ENCODE measurements at places on chromosomes 2 and 18.

GRCh38 chr18:79736846-79737245 is 57.2 kb downstream of the CTDP1 start:
- no peak for DNase-seq

GRCh38 chr2:144111437-144111836 is 408.5 kb downstream of the ZEB2 start:
- no peak for DNase-seq

- no peak for DNase-seq
Observed at GRCh38 chr2:43509886-43510285, 86.0 kb downstream of the THADA start.

- no peak for DNase-seq
Observed at GRCh38 chr2:20623741-20624155, 27.1 kb downstream of the HS1BP3 start.

DNA sequence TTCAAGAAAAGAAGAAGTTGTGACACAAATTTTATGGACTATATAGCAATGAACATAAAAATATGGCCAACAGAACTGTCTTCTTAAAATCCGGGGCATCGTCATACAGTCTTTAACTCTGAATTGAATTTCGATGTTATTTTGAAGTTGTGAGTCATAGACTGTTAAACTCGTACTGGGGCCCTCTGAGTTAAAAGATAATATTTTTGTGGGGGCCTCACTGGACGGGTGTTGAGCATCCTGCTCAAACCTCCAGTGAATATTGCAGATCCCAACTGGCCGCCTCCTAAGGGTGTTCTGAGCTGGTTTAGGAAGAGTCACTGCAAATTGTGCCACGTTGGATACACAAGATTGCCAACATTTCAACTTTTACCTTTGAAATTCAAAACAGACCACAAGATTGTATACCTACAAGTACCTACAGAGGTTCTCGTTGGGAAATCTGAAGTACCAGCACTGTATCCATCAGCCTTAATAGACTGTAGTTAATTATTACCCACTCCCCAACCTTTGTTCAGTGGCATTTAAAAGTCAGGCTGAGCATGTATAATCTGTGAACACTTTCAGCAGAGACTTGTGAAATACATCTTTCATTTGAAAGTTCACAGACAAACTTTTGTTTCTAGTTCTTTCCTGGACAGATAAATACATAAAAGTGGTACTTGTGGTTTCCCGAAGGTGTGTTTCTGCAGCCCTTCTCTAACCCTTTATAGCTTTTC is 27.8 kb downstream of the KLHL23 start:
- DNase-seq = no peak

DNA sequence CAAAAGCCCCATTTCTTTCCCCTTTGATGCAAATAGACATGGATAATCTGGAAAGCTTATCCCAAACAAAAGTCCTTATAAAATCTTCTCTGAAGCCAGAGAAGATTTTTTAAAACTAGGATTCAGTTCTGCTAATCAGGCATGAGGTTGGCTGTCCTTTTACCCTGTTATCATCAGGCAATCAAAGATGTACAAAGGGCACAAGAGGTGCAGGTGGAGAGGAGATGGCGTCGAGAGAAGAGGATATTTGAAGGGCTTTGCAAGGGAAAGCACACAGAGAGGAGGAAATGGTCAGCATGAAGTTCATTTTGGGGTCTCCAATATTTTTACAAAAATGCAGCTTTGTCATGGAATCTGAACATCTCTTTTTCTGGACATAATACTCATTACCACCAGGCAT is 88.5 kb downstream of the KLF7 start:
- no peak for DNase-seq

DNA sequence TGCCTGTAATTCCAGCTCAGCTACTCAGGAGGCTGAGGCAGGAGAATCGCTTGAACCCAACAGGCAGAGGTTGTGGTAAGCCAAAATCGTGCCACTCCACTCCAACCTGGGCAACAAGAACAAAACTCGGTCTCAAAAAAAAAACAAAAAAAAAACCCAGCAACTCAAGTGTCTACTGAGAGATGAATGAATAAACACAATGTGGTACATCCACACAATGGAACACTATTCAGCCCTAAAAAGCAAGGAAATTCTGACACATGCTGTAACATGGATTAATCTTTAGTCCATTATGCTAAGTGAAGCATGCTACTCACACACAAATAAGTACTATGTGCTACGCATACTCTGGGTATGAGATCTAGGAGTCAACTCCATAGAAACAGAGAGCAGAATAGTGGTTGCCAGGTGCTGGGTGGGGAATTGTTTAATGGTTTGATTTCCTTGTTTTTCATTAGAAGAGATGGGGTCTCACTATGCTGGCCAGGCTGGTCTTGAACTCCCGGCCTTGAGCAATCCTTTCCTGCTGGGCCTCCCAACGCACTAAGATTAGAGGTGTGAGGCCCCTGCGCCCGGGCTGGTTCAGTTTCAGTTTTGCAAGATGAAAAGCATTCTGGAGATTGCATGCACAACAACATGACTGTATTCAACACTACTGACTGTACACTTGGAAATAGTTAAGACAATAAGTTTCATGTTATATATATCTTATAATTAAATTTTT is 15.9 kb downstream of the SMPD4 start:
- no peak for DNase-seq

DNA sequence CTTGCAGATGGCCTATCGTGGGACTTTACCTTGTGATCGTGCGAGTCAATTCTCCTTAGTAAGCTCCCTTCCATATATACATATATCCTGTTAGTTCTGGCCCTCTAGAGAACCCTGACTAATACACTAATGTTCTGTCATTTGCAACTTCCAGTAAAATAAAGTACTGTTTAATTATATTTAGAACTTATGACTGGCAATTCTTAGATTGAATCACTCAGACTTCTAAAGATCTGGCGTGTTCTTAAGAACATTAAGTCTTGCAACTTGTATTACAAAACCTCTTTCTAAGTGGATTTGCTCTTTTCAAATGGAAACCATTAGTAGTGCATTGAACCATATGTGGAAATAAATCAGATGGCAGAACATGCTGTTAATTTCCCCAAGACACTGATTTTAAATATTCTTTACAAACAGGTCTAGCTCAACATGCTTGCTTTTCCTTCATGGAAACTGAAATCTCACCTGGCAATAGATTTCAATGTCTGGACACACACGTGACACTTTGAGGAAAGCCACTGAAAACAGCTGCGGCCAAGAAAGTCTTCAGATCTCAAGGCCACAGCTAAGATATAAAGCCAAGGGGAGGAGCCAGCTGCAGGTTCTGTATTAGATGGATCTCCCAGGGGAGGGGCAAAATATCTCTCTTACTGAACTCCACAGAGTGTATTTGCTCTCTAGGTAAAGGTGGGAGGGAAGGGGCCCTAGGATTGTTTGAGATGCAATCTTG is 50.6 kb downstream of the PMAIP1 start:
- DNase-seq = no peak

- DNase-seq = no peak
Observed at GRCh38 chr2:33929467-33929866, 330.4 kb upstream of the FAM98A start.

DNA sequence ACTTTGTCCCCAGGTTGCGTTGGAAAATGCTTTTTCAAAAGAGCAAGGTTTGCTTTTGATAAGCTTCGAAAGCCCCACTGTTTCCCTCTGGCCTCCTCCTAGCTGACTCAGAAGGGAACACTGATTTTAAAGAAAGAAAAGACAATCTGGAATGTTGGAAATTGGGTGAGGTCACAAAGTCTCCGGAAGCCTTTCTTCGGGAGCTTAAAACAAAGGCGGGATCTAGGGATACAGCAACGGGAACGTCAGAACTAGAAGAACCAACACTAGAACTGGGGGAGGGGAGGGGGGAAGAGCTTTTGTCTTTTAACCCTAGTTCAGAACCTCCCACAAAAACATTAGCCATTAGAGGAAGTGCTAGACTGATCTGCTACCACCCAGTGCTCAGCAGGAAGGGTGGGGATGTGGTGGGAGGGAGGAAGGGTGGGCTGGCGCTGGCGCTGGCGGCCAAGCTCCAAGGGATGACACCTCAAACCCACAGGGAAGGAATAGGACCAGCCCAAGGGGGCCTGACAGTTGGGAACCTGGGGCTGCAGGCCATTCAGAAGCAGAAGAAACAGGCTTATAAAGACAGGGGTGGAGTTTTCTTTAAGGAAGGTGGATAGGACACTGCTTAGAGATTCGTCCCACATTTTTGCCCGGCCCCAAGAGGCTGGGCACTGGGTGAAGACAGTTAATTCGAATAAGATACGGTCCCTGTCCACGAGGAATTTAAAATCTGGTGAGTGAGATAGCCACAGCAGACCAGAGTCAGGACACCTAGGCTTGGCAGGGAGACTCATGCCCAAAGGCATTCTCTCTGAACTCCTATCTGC is 1.7 kb downstream of the TMSB10 start:
- no peak for DNase-seq

- no peak for DNase-seq
Observed at GRCh38 chr18:24628326-24628725, 167.9 kb downstream of the HRH4 start.

DNA sequence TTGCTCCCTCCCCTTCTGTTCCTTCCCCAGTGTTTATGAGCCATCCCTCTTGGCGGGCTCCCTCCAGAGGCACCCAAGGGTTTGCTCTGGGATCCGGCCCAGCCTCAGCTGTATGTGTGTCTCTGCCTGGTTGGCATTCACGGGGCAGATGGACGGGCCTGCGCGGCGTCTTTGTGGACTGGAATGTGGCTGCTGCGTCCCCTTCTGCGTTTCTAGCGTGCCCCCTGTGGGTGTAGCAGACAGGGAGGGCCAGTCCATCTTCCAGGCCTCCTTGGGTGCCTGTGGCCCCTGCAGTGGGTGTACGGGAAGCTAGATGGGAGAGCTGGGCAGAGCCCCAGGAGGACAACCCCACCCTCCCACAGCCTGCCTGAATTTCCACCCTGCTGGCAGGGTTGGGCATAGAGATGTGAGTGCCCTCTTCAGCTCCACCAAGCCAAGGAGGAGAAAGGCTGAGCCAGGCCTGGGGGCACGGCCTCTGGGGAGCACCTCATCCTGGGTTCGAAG is 15.7 kb downstream of the GPC1 start:
- DNase-seq = no peak

- DNase-seq = no peak
Observed at GRCh38 chr2:45698554-45698953, 47.1 kb downstream of the PRKCE start.

GRCh38 chr2:134576478-134576877 is 142.3 kb downstream of the TMEM163 start:
- DNase-seq = no peak

DNA sequence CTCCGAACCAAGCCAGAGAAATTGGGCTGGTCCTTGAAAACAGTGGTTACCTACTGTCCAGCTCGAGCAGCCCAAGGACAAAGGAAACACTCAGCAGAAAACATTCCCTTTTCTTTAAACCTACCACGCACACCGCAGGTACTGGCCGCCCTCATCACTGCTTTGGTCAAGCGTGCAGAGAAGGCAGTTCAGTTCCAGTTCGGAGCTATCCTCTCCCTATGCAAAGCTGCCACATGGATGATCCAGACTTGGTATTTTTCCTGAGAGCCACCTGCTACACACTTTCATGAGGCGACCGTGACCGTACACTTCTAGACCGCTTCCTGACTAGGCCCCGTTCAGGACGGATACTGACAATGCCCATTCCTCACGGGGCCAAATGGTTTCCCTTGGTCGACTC is 4.3 kb upstream of the POLR2D start:
- DNase-seq = no peak

- DNase-seq = no peak
Observed at GRCh38 chr2:215967590-215968378, 45.6 kb downstream of the MREG start.

- no peak for DNase-seq
Observed at GRCh38 chr2:237194081-237194480, 108.4 kb downstream of the COPS8 start.

- no peak for DNase-seq
Observed at GRCh38 chr2:120959426-120959825, 223.8 kb downstream of the GLI2 start.

DNA sequence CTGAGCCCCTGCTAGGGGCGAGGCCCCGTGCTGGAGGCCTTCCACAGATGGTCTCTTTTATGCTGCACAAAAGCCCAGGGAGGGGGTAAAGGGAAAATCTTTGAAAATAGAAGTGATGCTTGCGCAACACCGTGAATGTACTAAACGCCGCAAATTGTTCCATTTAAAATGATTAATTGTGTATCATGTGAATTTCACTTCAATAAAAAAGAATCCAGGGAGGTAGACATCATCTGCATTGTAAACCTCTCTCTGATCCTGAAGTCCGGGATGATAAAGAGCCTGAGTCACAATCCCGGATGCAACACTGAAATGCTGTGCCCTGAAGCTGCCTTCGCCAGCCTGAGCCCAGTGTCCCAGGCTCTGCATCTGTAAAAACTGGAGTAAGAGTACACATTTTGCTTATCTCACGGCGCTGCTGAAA is 107.7 kb upstream of the PPP1CB start:
- DNase-seq = no peak

DNA sequence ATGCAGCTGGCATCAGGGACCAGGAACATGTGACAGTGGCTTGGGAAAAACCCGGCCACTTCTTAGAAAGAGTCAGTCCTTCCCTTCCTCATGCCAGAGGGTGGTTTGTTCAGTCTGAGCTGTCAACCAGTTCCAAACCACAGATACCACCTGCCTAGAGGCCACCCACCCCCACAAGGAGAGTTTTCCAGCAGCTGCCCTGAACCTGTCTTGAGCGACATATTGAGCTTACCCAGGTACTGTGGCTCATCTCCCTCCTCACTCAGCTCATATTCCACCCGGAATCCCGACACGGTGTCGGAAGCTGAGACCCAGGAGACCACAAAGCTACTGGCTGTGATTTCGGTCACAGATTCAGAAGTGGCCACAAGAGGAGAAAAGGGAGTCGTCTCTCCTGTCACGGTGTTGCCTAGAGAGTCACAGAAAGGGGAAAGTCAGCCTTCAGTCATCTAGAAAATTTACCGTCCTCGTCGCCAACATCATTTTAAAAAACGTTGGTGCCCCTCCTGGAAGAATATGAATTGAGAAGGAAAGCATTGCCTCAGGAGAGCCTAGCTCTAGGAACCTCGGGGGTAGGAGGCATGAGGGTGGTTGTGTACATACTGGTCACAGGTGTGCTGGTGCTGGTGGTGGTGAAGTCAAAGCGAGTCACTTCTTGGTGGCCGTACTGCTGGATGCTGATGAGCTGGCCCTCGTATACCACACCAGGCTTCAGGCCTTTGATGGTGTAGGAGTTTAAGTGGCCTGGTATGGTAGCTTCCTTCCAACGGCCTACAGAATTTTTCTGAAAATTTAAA is 26.3 kb downstream of the FN1 start:
- DNase-seq = peak; percentile 9

GRCh38 chr18:12334366-12334808 is 26.3 kb downstream of the TUBB6 start:
- DNase-seq = no peak

- DNase-seq = no peak
Observed at GRCh38 chr18:55778788-55779690, 191.0 kb upstream of the TCF4 start.

DNA sequence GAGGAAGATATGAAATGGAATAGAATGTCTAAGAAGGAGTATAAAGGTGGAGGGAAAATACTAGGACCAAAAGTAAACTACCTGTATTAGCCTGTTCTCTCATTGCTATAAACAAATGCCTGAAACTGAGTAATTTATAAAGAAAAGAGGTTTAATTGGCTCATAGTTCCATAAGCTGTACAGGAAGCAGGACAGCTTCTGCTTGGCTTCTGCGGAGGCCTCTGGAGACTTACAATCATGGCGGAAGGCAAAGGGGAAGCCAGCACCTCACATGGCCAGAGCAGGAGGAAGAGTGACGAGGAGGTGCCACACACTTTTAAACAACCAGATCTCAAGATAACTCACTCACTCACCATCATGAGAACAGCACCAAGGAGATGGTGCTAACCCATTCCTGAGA is 32.9 kb upstream of the TMEM177 start:
- no peak for DNase-seq
